ENCODE measurements at places on chromosomes 1 and 21.

DNA sequence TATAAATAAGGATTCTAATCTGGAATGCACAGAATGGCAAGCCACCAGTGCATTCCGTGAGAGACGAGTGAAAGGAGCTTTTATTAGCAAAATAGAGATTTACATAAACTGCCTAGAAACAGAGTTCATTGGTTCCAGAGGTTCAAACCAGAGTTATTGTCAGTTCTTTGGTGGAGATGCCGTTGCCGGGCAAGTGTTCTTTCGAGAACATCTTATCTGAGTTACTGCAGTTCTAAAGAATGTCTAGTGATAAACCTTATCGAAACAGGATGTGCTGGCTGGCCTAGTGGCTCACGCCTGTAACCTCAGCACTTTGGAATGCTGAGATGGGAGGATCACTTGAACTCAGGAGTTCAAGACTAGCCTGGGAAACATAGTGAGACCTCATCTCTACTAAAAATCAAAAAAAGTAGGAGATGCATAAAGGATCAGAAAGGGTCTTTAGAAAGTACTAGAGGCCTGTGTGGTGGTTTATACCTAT lies 19.9 kb upstream of the EVI5 start:
- no peak for DNase-seq

DNA sequence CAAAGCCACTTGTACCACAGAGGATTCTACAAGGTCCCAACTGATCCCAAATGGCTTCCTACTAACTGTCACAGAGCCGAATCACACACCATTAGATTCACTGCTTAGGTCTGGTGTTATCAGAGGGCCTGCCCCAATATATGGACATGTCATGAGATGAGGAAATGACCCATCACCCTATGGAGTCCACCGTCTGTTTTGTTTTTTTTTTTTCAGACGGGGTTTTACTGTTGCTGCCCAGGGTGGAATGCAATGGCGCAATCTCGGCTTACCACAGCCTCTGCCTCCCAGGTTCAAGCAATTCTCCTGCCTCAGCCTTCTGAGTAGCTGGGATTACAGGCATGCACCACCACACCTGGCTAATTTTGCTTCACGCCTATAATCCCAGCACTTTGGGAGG lies 83.8 kb upstream of the ETS2 start:
- no peak for DNase-seq

- no peak for DNase-seq
These were observed 22.3 kb downstream of the MYBPH start for GRCh38 chr1:203153051-203153988.

- DNase-seq = no peak
These were observed 38.7 kb upstream of the DESI2 start for GRCh38 chr1:244614113-244614836.

GRCh38 chr1:199403531-199404116 lies 623.9 kb upstream of the NR5A2 start:
- no peak for DNase-seq

- peak; percentile 28 for DNase-seq
These were observed 997 bp downstream of the IFNAR2 start for GRCh38 chr21:33230545-33231324.

DNA sequence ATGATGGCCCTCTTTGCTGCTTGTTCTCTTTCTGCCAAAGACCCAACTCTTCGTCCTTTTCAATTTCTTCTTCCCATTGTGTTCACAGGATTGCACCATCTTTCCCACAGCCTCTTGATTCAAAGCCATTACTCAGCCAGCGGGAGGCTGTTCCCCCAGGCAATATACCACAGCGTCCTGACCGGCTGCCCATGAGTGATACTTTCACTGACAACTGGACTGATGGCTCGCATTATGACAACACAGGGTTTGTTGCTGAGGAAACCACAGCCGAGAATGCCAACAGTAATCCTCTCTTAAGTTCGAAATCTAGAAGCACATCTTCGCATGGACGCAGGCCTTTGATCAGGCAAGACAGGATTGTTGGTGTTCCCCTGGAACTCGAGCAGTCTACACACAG lies 167.4 kb downstream of the LRRC40 start:
- no peak for DNase-seq

DNA sequence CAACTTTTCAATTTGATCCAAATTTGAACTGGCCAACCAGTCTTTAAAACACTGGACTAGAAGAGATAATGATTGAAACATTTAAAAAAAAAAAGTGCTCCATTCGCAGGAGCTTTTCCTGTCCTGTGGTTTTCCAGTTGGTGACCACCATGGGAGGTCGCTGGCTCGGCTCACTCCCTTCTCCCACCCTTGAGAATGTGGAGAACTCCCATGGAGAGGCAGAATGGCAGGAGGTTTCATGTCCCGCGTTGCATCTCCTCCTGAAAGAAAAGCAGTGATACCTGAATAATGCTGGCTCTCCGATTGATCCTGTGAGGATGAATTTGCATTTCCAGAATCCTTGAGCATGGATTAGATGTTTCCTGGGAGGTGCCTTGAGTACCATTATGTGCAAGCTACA lies 16.5 kb upstream of the MPZL1 start:
- no peak for DNase-seq

DNA sequence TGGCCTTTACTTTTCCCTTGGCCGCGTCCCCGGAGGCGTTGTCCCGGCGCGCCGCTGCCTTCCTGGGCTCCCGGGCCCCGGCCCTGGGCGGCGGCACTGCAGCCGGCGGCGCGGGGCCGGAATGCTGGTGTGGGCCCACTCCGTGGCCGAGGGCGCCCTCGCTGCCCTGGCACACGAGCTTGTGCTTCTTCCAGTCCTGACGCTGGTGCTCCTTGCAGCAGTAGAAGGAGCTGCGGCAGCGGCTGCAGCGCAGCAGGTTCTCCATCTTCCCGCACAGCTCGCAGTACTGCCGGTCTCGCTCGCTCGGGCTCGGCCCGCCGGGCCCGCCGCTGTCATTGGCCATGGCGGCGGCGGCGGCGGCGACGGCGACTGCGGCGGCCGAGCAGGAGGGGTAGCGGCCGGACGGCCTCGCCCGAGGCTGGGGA lies 529 bp downstream of the EGLN1 start:
- peak; percentile 41 for DNase-seq

DNA sequence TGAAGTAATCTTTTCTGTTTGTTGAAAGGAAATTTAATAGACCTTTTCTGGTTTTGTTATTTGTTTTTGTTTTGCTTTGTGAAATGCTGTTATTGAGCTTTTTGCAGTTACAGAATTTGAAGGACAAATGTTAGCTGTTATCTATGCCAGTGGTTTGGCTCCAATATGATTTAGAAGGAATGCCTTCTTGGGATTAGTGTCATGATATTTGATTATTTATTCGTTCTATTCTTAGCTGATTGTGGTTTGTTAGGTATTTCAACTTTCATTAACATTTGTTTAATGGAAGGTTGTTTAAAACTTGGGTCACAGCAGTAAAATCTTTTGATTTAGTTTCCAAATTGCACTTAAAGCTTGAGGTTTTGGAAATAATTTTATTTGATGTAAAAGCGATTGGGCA lies 33.5 kb downstream of the ADGRL2 start:
- DNase-seq = no peak

Measured in activated effector memory CD4-positive, alpha-beta T cell treated with Interleukin-2 at 50 U/mL for 16 hours (primary cell).